Activated CD4-positive, CD25-positive, alpha-beta regulatory T cell treated with anti-CD3 and anti-CD28 coated beads, Interleukin-2, amount 50 U/mL, for 24 hours (primary cell): ENCODE measurements at places on chromosomes 1 and 21.

DNA sequence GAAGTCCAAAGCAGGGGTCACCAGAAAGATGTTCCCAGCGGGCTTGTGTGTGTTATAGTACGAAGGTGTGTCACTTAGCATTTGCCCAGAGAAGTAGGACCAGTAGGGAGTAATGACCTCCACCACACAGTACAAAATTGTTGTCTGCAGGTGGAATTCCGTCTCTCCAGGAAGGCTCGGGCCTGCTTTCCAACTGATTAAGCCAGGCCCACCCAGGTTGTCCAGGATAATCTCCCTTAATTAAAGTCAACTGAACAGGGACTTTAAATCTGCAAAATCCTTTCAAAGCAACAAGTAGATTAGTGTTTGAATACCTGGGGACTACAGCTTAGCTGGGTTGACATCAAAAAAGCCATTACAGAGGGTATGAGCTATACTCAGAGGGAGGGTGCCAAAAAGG lies 131.3 kb downstream of the BACH1 start:
- ATAC-seq, result no peak

DNA sequence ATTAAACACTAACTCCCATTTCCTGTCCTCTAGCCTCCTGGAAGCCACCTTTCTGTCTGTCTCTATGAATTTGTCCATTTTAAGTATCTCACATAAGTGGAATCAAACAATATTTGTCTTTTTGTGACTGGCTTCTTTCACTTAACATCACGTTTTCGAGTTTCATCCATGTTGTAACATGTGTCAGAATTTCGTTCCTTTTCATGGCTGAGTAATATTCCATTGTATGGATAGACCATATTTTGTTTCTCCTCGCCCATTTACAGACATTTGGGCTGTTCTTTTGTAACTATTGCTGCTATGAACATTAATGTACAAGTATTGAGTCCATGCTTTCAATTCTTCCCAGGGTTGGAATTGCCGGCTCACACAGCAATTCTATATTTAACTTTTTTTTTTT lies 15.7 kb upstream of the H6PD start:
- ATAC-seq, result no peak

DNA sequence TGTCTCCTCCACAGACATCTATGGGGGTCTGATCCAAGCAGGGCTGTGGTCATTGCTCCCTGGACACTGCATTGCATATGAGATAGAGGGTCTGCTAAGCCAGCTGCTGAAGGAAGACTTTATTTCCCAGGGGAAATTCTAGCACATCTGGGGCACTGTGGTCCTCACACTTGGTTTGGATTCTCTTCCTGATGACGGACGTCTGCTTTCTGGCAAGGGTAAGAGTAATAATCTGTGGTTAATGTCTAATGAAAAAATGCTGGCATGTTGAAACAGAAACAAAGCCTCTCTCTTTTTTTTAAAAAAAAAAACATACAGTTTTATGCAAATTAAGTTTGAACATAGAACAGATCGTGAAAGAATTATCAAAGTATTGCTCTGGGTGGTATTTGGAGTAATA lies 553.9 kb downstream of the DPYD start:
- ATAC-seq, result no peak

GRCh38 chr1:91605566-91605965 lies 104.9 kb downstream of the CDC7 start:
- no peak for ATAC-seq

DNA sequence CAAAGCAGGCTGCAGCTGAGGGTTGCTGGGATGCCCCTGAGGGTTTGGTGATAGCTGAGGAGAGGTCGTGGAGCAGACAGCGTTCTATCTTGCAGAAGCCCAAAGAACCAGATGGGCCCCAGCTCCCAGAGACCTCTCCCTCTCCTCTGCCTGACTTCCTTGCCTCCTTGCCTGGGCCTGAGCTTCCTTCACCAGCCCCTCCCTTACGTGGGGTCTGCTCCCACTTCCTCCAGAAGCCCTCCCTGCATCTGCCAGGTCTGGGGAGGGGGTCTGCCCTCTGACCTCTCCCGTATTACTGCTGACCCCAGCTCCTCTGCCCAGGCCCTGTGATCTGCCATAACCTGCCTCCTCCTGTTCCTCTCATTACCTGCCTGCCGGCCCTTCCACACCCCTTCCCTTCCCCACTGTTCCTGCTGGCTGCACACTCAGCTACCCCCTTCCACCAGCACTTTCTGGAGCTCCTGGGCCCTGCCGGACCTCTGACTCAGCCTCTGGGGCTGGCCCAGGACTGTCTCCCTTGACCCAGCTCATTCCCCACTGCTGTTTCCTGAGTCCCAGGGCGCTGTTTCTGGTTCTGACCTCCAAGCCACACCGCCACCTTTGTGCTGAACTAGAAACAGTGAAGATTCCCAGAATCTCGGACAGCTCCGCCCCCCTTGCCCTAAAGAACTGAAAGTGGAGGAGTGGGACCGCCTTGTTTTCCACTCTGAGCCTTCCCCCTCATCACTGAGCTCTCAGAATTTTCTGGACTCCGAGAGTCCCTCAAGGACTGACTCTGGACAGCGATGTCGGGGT lies 237.7 kb upstream of the C1orf174 start:
- no peak for ATAC-seq

DNA sequence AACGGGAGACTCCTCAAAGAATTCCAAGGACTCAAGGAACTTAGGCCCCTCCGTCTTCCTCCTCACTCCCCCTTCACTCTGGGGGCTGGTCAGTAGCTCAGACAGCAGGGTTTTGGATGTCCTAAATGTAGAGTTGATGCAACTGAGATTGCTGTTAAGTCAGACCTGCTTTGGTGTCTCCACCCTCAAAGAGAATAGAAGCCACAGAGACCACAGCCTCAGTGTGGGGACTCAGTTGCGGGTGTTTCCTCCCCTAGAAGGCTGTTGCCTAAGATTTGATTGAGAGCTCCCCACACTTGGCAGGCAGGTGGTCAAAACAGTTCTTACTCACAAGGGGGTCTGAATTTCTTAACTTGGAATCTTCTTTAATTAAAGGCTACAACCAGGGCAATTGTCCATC lies 7.6 kb downstream of the MAN1C1 start:
- ATAC-seq, result peak; percentile 31

DNA sequence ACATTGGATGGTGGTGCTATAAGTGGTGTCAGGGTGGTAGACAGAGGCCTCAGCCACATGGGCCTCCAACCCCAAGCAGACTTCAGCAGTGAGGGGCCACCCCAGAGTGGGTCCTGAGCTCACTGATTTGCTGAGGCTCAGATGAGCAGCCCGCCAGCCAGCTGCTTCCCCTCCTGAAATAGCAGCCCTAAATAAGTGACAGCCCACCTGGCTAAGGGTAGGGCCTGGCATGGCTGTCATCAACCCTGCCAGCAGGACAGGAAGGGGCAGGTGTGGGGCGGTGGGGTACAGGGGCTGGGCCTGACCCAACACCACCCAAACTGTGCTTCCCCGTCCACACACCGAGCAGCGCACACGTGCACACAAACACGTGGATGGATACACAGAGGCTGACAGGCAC lies 79.3 kb downstream of the GRIK3 start:
- no peak for ATAC-seq

DNA sequence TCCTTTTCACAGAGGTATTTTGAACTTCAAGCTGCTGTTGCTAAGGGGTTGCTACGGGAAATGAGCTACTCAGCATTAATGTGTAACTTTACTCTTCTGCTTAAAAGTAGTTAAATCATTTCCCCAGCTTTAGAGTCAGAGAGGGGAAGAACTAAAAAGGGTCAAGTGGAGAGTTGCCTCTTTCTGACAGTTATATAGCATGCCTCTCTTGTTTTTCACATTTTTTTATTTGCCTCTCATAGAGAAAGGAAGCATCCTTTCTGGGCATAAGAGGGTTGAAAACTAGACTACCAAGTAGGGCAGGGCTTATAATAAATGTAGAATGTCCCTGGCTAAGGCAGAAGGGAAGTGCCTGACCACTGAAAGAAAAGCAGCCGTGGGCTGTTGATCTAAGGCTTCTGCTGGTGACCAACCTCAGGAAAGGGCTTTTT lies 10.1 kb upstream of the ELAVL4 start:
- ATAC-seq, result no peak

DNA sequence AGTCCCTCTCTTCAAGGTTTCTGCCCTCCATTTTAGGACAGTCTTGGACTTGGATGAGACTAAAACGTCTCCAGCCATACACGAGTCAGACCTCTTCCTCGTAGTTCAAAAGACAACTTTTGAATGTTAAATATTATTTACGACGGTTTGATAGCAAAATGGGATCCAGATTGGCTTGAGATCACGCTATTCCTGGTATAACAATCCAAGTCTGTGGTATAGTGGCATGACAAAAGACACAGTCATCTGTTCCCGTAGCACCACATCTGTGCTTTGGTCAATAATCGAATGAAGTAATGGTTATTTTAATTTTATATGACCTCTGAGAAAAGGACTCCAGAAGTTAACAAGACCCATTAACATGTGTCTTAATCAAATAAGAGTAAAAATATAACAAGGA lies 7.0 kb downstream of the PCP4 start:
- ATAC-seq, result no peak

DNA sequence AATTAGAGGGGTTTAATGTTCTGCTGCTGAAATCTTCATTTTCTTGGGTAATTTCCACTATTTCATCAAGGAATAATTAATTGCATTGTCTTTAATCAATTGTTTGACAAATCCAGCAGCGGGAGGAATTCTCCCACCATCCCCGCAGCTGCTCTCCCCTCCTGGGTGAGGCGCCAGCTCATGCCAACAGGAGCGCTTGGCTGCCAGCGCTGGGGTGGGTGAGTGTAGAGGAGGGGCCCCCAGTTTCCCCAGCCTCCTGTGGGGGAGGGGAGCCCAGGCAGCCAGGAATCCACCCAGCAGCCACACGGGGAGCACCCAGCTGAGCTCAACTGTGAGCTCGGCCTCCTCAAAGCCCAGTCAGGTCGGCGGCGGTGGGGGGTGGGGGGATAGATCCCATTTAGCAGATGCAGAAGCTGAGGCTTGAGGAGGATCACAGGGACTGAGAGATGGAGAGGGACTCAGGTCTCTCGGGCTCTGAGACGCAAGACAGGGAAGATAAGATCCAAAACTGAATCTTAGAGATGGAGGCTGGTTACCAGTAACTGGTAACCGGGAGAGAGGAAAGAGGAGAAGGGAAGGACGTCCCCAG lies 46.5 kb downstream of the FOXO6 start:
- ATAC-seq, result no peak

DNA sequence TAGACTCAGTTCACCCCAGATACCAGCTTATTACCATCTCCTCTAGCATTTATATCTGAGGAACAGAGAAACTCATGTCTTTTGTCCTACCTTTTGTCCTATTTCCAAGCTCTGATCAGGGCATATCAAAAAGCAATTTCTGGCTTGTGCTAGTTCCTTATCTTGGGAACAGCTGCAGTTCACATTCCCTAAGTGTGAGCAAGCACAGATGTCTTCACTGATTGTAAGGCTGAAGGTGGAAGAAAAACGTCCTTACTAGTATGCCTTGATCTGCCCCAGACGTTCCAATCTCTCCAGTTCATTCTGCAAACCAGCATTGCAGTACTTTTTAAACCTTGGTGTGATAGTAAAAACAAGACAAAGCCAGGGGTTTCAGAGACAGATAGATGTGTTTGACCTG lies 139.8 kb downstream of the NCAM2 start:
- ATAC-seq, result no peak

DNA sequence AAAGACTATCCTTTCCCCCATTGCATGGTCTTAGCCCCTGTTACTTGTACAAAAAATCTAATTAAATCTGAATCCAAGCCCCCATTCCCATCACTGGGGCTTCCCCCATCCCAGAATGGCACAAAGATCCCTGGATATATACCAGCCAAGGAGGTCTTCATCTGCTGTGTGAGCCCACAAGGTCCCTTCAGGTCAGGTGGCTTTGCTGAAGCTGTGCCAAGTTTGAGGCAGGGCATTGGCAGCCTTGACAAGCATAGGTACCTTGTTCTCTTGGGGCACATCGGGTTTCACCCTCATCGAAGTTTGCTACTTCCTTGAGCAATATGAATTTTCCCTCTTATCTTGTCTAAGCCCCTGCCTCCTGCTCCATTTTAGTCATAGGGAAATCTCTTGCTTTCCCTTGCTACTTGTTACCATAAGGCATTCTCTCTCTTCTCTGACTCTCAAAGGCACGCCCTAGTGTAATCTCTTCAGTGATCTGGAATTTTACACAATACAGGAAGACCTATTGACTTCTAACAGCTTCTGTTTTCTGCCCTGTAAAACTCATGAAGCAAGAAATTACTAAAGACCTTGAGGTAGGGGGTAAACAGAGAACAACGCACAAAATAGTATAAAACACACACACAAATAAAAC lies 71.4 kb upstream of the COG2 start:
- ATAC-seq, result no peak

DNA sequence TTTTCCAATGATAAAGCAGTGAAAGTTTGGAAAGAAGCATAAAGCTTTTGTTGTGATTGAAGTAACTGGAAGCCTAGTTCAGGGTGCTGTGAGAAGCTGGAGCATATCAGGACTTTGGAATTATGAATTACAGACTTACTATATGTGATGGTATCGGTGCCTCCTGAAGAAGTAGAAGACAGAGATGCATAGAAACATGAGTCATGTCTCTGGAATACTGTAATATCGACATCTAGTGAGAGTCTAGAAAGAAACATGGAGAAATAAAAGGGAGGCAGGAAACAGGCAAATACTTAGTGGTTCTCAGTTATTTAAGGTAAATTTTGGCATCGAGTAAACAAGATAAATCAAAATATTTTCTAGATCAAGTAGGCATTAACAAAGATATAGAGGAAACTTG lies 103.0 kb downstream of the CAMTA1 start:
- no peak for ATAC-seq

GRCh38 chr1:16153999-16154673 lies 1.7 kb downstream of the EPHA2 start:
- no peak for ATAC-seq

DNA sequence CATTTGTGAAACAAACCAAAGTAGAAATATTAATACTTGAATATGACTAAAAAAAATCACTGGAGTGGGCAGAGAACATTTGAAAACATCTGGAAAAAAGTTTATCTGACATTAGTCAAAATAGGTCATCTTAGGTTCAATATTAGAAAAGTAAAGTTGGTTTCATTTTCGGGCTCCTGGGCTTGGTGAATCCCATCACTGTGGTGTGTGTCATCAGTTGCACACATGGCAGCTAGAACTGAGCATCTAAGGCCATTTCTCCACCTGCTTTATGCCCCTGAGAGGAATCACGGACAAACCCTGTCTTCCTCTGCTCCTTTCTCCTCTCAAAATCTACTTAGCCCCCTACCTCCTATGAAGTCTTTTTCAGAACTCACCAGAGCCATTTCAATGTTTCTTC lies 5.4 kb downstream of the HSD11B1 start:
- ATAC-seq, result peak; percentile 66

DNA sequence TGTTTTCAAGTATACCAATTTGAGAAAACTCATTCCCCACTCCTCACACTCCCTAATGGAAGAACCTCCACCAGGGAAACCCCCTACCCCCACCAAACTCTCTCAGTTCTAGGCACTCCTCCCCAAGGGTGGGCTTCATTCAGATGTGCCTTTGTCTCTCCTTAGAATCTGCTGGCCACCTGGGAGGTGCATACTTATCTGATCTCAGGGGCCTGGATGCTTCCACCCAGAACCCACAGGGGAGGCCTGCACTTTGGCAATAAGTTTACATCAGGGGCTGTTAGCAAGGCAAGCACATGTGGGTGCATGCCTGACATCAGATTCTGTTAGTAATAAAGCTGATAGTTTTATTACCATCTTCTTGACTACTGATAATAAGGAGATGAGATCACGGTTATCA lies 32.5 kb upstream of the SLAMF9 start:
- no peak for ATAC-seq
